Psoas muscle (tissue), 8 donors: ENCODE measurements at places on chromosomes 13 and 19. TPM values are rescaled to one million over a fixed set of nuclear protein-coding genes. Genes with fewer than 3 reads are reported as not detected.
A peak's percentile ranks its signal among the peaks of the same experiment; 100 is the strongest.

- DNase-seq = no peak
- H3K4me1 ChIP-seq = no peaks in the 10 kb centered on the region
- H3K27me3 ChIP-seq = no peaks in the 10 kb centered on the region
- no peak overlapping the region for H3K27ac ChIP-seq
- H3K36me3 ChIP-seq = no peaks in the 10 kb centered on the region
- no peak overlapping the region for H3K4me3 ChIP-seq
Measured at GRCh38 chr13:105725887-105726286, 809.6 kb downstream of the EFNB2 start.

ADAMTSL5 gene
- total RNA-seq = 20.1 TPM

DNA sequence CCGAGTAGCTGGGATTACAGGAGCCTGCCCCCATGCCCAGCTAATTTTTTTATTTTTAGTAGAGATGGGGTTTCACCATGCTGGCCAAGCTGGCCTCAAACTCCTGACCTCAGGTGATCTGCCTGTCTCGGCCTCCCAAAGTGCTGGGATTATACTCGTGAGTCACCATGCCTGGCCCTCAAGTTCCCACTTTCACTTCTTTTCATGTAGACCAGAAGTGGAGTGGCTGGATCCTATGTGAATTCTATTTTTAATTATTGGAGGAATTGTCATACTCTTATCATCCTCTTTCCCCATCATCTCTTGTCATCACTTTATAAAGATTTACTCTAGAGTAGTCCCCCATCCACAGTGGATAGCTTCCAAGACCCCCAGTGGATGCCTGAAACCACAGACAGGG lies 12.8 kb upstream of the SIGLEC10 start:
- H3K4me1 ChIP-seq = no peaks in the 10 kb centered on the region
- no peaks in the 10 kb centered on the region for H3K36me3 ChIP-seq
- no peak overlapping the region for H3K4me3 ChIP-seq

MIPEP gene
- 15.4 TPM for total RNA-seq

ADGRE1 gene
- 0.39 TPM for total RNA-seq

PNMA8B gene
- 0.51 TPM for total RNA-seq

DNA sequence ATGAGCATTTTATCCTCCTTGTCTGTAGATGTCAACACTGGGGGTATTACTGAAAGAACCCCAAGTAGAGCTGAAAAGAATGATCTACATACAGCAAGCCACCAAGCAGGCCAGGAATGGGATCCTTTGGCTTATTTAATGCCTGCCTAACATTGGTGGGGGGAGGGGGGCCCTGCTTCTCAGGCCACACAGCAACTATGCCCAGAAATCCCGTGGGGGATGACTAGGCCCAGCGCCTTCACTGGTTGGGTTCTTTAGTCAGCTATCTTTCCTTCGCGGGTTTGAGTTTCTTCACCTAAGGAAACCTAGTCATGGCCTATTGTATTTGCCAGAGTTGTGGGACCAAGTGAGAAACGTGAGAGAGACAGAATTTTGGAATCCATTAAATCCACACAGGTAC lies 80.5 kb downstream of the CCNA1 start:
- H3K36me3 ChIP-seq = no peaks in the 10 kb centered on the region
- DNase-seq = no peak
- H3K4me1 ChIP-seq = no peaks in the 10 kb centered on the region
- no peak overlapping the region for H3K4me3 ChIP-seq
- H3K27ac ChIP-seq = no peak overlapping the region

DNA sequence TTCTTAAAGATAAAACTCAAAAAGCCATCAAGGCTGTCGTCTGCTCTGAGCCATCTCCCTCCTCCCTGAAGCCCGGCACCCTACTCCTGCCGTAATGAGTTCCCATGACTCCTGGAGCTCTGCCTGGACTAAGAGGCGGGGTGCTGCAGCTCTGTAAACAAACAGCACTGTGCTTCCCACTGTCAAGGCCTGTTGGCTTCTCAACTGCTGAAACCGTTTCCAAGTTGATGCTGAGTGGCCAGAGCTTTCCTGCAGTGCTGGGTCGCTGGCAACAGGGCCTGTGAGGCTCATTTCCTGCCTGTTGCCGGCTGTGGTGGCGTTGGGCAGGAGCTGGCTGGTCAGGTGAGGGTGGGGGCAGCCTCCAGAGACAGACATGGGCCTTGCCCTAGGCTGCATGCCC lies 26.7 kb upstream of the ISYNA1 start:
- peaks cover 24% of the 10 kb centered on the region for H3K36me3 ChIP-seq
- no peaks in the 10 kb centered on the region for H3K27me3 ChIP-seq
- DNase-seq = peak; percentile 77
- H3K4me1 ChIP-seq = peaks cover 74% of the 10 kb centered on the region
- no peak overlapping the region for H3K4me3 ChIP-seq

CEACAM5 gene
- total RNA-seq = not detected

- peaks cover 5% of the 10 kb centered on the region for H3K4me1 ChIP-seq
- H3K4me3 ChIP-seq = no peak overlapping the region
- H3K27me3 ChIP-seq = no peaks in the 10 kb centered on the region
- no peaks in the 10 kb centered on the region for H3K36me3 ChIP-seq
Measured at GRCh38 chr19:54469496-54469934, 3.6 kb downstream of the CDC42EP5 start.

CBY2 gene
- not detected for total RNA-seq

DNA sequence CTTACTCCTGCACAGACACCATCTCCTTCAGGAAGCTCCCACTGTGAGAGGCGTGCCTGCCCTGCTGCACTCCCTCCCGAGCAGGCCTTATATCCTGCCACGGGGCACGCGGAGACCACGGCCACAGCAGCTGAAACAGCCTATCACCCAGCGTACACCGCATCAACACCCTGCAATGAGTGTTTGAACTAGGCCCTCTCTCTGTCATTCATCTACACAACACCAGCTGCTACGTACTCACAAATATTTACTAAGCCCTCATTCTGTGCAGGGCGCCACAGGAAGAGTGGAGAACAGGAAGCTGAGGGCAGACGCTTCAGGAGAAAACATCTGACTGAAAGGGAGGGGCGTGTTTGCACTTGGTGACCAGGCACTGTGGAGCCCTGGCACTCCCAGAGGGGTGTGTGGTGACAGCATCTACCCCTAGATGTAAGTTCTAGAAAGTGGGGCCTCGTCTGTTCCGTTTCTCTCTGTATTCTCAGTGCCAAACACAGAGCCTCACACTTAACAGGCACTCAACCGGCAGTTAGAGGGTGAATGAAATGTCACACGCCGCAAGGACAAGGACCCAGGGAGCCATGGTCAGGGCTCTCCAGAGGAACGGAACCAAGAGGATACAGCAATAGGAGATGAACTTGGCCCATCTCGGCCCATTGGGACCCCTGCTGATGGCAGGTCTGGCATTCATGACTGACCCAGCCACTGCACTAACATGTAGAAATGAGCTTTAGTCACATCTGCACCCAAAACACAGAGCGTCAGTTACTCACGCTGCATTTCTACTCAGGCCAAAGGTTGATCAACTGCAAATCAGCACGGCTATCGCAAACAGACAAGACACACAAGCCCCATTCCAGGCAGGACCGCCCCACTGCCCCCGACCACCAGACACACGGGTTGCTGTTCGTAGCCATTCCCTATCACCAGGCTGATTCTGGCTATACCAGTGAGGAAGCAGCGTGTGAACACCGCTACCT lies 15.7 kb downstream of the RANBP3 start:
- H3K4me1 ChIP-seq = peaks cover 61% of the 10 kb centered on the region
- H3K4me3 ChIP-seq = no peak overlapping the region
- H3K27ac ChIP-seq = peak overlapping the region; percentile 39
- H3K36me3 ChIP-seq = peaks cover 11% of the 10 kb centered on the region

GRCh38 chr19:37980419-37981170 lies 73.6 kb downstream of the SIPA1L3 start:
- no peak overlapping the region for H3K4me3 ChIP-seq
- no peak for DNase-seq
- no peaks in the 10 kb centered on the region for H3K27me3 ChIP-seq
- no peaks in the 10 kb centered on the region for H3K36me3 ChIP-seq
- peaks cover 16% of the 10 kb centered on the region for H3K4me1 ChIP-seq

GRCh38 chr19:1853295-1854038 lies 5.2 kb upstream of the REXO1 start:
- H3K27me3 ChIP-seq = peaks cover 20% of the 10 kb centered on the region
- peaks cover 30% of the 10 kb centered on the region for H3K4me1 ChIP-seq
- H3K36me3 ChIP-seq = no peaks in the 10 kb centered on the region
- DNase-seq = peak; percentile 88

GRCh38 chr13:26881154-26881553 lies 120.6 kb upstream of the GPR12 start:
- no peaks in the 10 kb centered on the region for H3K4me1 ChIP-seq
- H3K27me3 ChIP-seq = no peaks in the 10 kb centered on the region

- H3K4me3 ChIP-seq = peak overlapping the region; percentile 53
- H3K4me1 ChIP-seq = peaks cover 31% of the 10 kb centered on the region
- H3K27me3 ChIP-seq = no peaks in the 10 kb centered on the region
- peak; percentile 82 for DNase-seq
Measured at GRCh38 chr19:49165111-49165750, 7.6 kb downstream of the TRPM4 start.

SIAH3 gene
- 0.02 TPM for total RNA-seq

IGFL3 gene
- total RNA-seq = not detected

EXOC3L2 gene
- total RNA-seq = 1.3 TPM

GRCh38 chr13:101972191-101972590 lies 429.7 kb downstream of the FGF14 start:
- no peaks in the 10 kb centered on the region for H3K4me1 ChIP-seq
- H3K27me3 ChIP-seq = no peaks in the 10 kb centered on the region
- no peak for DNase-seq
- H3K36me3 ChIP-seq = no peaks in the 10 kb centered on the region
- H3K27ac ChIP-seq = no peak overlapping the region
- H3K4me3 ChIP-seq = no peak overlapping the region

DNA sequence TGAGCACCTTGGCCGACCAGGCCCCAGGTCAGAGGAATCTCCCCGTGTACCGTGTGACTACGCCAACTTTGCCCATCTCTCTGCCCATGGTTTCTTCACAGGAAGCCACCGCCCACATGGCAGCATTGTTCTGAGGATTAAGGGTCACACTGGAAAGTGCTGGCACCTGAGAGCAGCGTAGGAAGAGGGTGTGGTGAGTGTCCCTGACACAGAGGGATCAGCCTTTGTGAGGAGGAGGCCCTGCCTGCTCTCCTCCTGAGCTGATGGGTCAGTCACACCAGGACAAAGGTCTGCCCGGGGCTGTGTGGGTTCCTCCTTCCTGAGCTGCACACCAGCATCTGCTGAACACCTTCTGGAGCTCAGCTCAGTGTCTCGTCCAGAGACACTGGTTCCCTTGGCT lies 32.2 kb upstream of the SLC15A1 start:
- DNase-seq = no peak
- no peak overlapping the region for H3K27ac ChIP-seq
- no peaks in the 10 kb centered on the region for H3K36me3 ChIP-seq
- H3K27me3 ChIP-seq = peaks cover 3% of the 10 kb centered on the region
- no peak overlapping the region for H3K4me3 ChIP-seq

KLHL1 gene
- not detected for total RNA-seq

GRCh38 chr19:23394511-23394910 lies 760 bp downstream of the ZNF91 start:
- H3K36me3 ChIP-seq = peaks cover 5% of the 10 kb centered on the region
- peak; percentile 20 for DNase-seq
- H3K4me3 ChIP-seq = peak overlapping the region; percentile 92
- peaks cover 29% of the 10 kb centered on the region for H3K4me1 ChIP-seq

DNA sequence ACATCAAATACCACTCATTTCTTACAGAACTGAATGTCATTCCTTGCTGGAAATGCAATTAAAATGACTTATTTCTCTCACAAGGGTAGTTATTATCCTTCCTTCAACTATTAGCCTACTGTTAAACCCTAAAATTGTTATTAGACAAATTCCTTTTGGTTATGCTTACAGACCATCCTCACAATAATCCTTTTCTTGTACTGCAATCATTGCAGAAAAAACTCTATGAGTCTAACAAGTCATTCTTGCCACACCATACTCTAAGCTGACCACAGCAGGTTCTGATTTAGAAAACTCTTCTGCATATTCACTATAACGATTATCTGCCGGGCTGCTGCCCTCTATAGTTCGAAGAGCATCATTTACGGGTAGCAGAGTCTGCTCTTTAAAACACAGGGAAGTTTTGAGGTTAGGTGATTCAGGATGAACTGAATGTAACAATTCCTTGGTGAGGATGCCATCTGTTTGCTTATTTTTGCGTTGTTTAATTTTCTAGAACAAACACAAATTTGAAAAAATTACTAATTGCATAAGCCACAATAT lies 38.2 kb downstream of the MTMR6 start:
- no peak overlapping the region for H3K4me3 ChIP-seq
- no peak for DNase-seq
- no peaks in the 10 kb centered on the region for H3K4me1 ChIP-seq
- no peaks in the 10 kb centered on the region for H3K36me3 ChIP-seq
- no peaks in the 10 kb centered on the region for H3K27me3 ChIP-seq

TSEN34 gene
- 44.6 TPM for total RNA-seq

CGB8 gene
- not detected for total RNA-seq

DNA sequence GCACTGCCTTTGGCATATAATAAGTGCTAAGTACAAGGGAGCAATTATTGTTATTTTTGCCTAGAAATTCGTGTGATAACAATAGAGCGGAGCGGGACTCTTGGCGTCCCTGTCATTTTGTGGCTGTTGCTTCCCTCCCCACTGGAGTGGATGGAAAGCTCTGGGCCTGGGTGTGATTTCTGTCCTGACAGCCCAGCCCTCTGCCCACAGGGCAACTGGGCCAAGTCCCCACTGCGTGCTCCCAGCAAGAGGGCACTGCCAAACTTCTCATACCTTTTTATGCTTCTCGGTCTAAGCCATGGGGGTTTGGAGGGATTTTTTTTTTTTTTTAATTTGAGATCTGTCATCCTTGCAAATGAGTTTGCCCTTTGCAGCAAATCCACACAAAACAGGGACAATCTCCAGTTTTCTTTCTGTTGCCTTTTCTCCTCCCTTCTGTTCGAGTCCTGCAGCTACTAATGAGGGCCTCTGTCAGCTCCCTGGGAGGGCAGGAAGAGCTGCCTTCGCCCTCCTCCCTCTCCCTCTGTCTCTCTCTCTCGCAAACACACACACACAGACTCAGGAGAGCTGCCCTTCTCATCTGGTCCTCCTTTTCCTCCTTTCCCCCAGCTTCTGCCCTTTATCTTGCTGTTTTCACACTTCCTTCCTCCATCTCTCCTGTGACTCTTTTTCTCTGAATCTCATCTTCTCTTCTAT lies 103.9 kb downstream of the DNAJC15 start:
- no peak for DNase-seq
- peak overlapping the region; percentile 30 for H3K27ac ChIP-seq
- H3K36me3 ChIP-seq = no peaks in the 10 kb centered on the region

ZNF71 gene
- total RNA-seq = 4.5 TPM

DNA sequence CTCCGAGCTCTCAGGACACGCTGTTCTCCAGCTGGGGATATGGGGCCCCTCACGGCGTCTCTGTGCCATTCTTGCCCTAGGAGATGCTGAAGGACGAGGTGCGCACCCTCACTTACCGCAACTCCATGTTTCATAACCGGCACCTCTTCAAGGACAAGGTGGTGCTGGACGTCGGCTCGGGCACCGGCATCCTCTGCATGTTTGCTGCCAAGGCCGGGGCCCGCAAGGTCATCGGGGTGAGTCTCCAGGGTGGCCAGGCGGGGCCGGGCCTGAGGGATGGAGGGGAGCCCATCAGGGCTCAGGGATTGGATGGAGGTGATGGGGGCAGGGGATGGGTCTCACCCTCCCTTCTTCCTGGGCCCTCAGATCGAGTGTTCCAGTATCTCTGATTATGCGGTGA lies 4.8 kb downstream of the PRMT1 start:
- peak overlapping the region; percentile 36 for H3K27ac ChIP-seq
- H3K27me3 ChIP-seq = no peaks in the 10 kb centered on the region
- peaks cover 5% of the 10 kb centered on the region for H3K36me3 ChIP-seq
- no peak for DNase-seq
- H3K4me1 ChIP-seq = peaks cover 31% of the 10 kb centered on the region

MBD3 gene
- total RNA-seq = 44.1 TPM
